ENCODE measurements at places on chromosomes 2 and 18.

DNA sequence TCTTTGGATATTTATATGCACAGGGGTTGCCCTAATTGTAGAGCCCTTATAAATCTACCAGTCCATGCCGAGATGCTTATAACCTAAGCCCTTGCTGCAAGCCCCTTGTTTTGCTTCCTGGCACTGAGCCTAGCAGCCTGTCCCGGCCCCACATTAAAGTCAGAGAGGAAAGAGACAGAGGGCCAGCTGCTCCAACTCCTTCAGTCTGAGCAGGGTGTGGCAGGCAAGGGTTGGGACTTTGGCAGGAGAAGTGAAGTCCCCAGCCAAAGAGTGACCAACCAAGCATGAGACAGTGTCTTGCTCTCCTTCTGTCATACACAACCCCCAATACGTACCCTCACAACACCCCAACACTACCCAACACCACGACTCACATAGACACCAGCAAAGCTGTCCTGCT, 54.7 kb upstream of the FZD7 start:
- DNase-seq, result no peak

DNA sequence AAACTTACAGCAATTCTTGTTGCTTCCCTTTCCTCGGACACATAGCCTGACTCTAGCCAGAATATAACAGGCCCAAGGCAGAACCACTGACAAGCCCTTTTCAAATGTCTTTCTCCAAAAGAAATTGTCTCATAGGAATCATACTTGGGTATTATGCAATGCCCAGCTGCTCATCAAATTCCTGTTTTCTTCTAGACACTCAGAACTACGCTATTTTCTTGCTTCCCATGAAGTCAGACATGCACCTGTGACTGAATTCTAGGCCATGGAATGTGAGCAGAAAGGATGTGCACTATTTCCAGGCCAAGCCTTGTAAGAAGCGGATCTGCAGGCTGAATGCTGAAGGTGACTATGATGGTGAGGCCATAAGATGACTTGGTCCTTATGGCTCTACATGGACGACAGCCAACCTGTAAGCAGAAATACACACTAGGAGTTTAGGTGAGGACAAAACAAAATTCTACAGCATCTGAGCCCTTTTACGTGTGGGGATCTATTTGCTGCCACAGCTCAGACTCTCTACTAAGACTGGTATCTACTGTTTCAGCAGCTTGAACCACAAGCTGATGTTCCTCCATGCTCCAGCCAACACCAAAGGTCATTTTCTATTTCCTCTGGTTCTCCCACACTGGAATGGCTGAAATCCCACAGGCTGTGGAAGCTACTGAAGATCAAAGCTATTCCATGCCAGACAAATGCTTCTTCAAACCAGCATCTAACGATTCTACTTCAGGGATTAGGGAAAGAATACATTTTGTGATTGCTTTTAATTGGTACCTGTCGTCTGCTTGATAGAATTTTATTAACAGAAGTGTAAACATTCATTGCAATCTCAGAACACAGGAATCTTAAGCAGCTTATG, 378.7 kb downstream of the RBM43 start:
- no peak for DNase-seq

GRCh38 chr2:60554074-60554645, 706 bp upstream of the BCL11A start:
- no peak for DNase-seq

DNA sequence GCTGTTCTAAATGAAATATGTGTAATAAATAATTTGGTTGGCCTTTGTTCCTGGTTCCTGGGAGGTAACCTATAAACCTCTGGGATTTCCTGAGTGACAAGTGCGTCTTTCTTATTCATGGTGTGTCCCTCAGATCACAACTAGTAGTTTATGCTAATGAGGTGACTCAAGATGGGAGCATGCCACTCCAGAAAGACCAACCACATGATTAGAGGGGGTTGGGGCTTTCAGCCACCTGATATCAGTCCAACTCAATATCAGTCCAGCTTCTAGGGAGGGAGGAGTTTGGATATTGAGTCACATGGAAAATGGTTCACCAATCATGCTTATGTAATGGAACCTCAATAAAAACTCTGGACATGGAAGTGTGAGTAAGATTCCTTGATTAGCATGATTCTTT, 96.6 kb downstream of the QPCT start:
- no peak for DNase-seq

- DNase-seq, result no peak
Measured at GRCh38 chr2:241020201-241020600, 21.8 kb downstream of the SNED1 start.

DNA sequence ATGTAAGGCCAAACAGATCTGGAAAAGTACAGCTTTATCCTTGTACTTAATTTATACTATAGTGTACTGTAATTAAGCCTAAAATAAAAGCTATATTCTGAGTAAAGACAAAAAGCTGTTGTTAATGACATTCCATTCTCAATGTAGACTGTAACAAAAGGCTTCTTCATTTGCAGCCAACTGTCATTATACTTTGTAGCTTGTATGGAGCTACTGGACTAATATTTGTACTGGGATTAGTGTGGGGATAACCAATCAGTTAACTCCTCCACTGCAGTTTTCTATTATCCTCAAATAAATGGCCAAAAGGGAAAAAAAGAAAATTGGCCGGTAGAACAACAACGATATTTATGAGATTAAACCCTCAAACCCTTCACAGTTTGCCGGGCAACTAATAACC, 66.5 kb downstream of the STK39 start:
- DNase-seq, result no peak

DNA sequence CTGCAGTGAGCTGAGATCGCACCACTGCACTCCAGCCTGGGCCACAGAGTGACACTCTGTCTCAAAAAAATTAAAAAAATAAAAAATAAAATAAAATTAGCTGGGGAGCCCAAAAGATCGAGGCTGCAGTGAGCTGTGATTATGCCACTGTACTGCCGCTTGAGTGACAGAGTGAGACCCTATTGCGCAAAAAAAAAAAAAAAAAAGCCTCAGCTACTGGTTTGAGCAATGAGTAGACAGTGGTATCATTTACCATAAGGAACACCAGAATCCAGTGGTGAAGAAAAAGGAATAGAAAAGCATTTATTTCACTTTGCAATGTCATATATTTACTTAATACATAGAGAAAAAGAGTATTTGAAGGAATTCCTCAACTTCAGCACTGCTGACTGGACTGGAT, 3.0 kb downstream of the SAP130 start:
- DNase-seq, result no peak

DNA sequence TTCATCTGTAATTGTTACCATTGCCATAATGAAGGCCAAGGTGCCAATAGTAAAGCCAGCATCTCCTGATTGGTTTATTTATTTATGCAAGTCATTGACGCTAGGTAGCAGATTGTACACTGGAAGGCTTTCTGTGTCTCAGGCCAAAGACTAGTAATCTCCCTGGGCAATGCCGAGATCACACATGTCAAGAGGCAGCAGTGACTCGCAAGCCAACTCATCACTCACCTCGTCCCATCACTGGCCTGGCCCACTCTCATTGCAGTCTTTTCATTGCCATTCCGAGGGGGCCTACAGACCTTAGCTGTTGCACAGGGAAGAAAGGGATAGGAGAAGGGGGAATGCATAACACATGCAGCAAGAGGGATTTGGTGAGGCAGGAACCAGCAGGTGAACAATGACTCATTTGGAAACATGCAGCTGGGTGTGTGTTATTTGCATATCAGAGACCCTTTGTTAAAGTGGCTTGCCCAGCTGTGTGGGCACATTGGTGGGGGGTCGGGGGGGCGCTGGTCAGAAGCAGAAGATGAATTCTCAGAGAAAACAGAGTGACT, 448.7 kb upstream of the HNRNPA3 start:
- no peak for DNase-seq

DNA sequence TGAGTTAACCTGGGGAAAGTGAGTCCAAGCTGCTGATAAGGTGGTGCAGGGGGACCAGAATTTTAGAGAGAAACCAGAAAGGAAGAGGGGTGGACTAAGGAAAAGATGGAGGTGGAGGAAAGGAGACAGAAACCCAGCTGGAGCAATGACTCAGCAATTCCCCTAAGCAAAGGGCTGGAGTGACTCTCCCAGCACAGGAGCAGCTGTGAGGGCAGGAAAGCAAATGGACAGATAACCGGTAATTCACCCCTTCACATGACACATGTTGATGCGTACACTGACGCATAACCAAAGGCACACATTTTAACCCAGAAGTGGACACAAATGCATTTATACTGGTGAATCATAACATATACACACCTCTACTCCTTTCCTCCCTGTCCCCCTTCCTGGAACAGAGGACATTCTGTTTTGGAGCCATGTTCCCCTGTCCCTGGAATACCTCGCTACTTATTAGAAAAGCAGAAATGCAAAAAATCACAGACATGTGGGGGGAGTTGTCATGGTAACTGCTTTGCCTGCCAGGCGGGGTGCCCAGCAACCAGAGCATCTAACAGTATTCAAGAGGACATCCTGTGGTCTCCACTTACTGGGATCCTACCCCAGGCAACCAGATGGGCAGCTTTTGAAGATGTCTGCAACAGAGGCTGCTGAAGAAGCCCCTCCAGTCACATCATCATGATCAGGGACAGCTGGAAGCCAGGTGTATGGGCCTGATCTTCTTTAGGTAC, 4.7 kb downstream of the CDK5R2 start:
- no peak for DNase-seq

GRCh38 chr18:3219241-3219630, 532 bp downstream of the MYOM1 start:
- DNase-seq, result no peak

GRCh38 chr2:30336978-30337841, 105.9 kb downstream of the LBH start:
- DNase-seq, result no peak

- no peak for DNase-seq
Measured at GRCh38 chr18:69978732-69979715, 31.4 kb upstream of the CD226 start.

GRCh38 chr2:147382322-147382948, 462.4 kb upstream of the ACVR2A start:
- DNase-seq, result no peak

DNA sequence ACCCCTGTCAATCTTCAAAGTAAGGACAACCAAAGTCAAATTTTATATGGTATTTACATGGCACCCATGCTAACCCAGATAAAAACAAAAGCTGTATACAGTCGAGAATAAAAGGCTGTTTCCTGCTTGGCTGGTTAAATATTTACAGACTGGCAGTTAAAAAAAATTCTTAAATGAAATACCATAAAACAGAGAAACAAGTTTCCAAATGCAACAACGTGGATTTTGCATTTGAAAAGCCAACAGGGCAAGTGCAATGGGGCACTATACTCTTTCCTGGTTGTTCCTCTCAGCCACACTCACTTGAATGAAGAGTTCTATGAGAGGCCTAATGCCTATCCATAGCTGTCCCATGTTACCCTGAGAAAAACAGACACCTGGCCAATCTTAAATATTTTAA, 6.1 kb upstream of the NR4A2 start:
- DNase-seq, result no peak

GRCh38 chr2:42030200-42030759, 17.5 kb upstream of the PKDCC start:
- DNase-seq, result no peak

GRCh38 chr2:172449911-172450550, 22.6 kb downstream of the ITGA6 start:
- no peak for DNase-seq

DNA sequence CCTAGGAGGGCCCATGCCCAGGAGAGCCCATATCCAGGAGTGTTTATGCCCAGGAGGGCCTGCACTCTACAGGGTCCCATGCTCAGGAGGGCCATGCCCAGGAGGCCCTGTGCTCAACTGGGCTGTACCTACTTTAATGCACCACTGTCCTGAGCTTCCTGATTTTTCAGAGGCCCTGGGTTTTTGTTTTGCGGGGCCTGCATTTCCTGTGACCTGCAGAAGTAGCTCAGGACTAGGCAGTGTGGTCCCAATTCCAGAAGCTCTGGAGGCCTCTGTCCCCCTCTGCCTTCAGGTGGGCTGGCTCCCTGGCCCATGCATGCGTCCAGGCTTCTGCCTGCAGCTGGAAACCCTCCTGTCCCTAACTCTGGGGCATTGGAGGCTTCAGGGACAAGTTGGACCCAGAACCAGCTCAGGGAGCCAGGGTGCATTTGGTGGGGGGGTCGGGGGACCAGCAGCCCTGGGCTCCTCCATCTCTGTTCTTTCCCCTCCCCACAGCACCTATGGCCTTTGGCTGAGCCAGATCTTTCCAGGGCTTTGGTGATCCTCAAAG, 10.8 kb downstream of the GPR35 start:
- DNase-seq, result no peak

DNA sequence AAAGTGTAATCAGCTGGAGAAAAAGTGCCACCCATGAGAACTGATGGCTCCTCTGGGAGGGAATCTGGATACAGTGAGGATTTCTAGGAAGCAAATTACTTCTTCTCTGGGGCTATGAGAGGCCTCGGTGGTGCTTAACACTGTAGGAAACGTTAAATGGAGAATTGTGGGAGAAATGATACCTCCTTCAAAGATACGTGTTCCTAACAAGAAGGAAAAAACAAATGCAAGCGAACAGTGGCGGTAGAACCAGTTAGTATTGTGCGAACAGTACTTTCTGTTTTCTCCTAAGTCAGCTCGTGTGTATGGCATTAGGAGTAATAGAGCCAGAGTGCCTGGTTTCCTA, 587 bp upstream of the MTIF2 start:
- no peak for DNase-seq

DNA sequence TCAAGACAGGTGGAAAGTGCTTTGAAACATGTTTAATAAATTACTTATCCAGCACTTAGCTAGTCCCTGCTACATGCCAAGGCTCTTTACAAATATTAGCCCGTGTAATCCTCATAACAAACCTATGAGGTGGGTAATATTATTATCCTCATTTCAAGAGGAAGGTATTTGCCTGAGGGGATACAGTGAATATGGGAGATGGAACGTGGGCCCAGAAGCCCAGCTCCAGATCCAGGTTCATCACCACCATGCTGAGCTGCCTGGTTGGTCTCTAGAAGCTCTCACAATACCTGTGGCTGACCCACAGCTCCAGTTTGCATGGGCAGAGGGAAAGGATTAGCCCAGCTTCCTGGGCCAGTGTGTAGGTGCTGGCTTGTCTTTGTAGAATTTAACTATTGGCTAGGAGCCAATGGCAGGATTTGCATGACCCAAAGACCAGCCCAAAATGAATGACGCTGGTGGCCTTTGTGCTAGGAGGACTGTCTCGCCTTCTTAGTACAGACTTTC, 61.6 kb upstream of the ATP8B1 start:
- DNase-seq, result no peak

- no peak for DNase-seq
Measured at GRCh38 chr2:40147360-40147759, 304.5 kb downstream of the SLC8A1 start.

DNA sequence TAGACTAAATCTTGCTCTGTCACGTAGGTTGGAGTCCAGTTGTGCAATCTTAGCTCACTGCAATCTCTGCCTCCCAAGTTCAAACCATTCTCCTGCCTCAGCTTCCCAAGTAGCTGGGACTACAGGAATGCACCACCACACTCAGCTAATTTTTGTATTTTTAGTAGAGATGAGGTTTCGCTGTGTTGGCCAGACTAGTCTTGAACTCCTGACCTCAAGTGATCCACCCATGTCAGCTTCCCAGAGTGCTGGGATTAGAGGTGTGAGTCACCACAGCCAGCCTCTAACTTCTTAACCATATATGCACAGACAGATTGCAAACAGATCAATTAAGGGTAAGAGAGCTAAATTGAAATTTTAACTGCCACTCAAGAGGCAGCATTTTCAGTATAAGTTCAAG, 22.1 kb upstream of the CNGA3 start:
- DNase-seq, result no peak
